ENCODE measurements at places on chromosomes 12 and 14.

GRCh38 chr12:51721282-51721940 is 127.1 kb downstream of the FIGNL2 start:
- peak; percentile 40 for DNase-seq

DNA sequence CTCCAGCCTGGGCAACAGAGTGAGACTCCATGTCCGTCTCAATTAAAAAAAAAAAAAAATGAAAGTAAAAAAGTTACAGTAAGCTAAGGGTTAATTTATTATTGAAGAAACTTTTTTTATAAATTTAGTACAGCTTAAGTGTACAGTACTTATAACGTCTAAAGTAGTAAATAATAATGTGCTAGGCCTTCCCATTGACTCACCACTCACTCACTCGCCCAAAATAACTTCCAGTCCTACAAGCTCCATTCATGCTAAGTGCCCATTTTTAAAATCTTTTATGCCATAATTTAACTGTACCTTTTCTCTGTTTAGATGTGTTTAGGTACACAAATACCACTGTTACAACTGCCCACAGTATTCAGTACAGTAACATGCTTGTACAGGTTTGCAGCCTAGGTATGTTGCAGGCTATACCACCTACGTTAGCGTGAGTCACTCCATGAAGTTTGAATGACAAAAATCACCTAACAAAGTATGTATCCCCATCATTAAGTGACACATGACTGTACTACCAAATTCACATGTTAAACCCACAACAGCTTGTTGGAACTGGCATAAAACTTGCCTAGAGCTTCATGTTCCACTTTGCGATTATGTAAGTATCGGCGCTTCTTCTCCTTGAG is 10.7 kb downstream of the KANSL2 start:
- DNase-seq, result no peak

GRCh38 chr12:91183551-91183950 is 934 bp upstream of the DCN start:
- DNase-seq, result no peak

GRCh38 chr12:38711054-38711453 is 194.3 kb downstream of the CPNE8 start:
- DNase-seq, result peak; percentile 32

GRCh38 chr12:115478505-115478904 is 794.5 kb upstream of the TBX3 start:
- DNase-seq, result no peak

DNA sequence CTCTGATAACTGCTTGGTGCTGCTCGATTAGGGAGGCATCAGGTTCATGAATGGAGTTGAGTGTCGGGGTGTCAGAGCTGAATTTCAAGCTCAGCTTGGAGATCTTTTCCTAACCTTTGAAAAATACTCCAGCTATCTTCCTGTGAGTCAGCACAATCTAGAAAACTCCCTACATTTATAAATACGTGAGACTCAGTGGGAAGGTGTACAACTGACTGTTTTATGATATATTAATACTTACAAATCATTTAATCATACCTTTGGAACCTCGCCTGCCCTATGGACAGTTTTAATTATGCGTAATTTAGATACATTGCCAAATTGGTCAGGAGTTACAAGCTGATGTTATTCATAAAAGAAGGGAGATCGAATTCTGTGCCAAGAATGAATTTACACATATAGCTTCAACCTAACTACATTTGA is 961 bp downstream of the CMAS start:
- no peak for DNase-seq

- DNase-seq, result no peak
These were observed 8.9 kb downstream of the BICD1 start for GRCh38 chr12:32115404-32116104.

- DNase-seq, result peak; percentile 32
These were observed 9.2 kb upstream of the PLEKHD1 start for GRCh38 chr14:69475194-69475818.

- DNase-seq, result no peak
These were observed 1.0 kb upstream of the TESC start for GRCh38 chr12:117100251-117100650.

- DNase-seq, result peak; percentile 94
These were observed 9.2 kb downstream of the PHB2 start for GRCh38 chr12:6961278-6961694.

- no peak for DNase-seq
These were observed 1383.3 kb upstream of the TMEM132C start for GRCh38 chr12:126883697-126884096.

DNA sequence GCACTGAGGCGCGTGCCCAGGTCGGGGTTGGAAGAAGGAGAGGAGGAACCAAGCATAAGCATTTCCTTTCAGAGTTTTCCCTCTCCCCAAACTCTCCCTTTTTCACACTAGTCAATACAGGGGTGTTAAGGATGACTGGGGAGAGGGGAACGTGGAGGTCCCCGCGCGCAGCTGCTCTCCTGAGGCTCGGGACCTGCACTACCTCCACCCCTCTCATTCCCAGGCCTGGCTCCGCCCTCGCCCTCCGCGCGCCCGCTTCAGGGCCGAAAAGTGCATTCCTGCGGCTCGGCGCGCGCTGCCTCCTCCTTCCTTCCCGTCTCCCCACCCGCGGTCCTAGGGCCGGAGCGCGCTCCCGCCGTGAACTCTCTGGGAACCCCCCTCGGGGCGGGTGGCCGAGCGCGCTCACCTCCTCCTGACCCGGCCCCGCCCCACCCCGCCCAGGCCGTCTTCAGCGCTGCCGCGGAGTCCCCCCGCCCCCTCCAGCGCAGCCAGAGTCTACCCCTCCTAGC is 11.3 kb downstream of the RARG start:
- peak; percentile 94 for DNase-seq

GRCh38 chr14:65945327-65945726 is 532.8 kb downstream of the FUT8 start:
- DNase-seq, result no peak

DNA sequence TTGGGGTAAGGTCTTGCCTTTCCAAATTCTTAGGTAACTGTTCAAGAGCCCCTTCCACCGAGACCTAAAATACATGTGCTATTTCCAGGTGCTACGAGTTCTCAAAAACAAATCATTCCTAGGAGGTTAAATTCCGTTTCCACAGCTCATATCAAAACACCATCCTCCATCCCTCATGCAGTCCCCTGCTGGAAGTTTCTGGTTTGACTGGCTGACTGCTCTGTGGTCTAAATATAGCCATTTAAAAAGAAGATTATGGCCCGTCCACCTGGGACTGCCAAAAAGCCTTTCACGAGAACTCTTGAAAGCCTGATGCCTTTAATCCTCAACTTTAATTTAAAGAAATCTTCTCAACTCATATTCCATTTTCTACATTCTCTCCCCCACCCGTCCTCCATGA is 201.5 kb upstream of the MYL2 start:
- DNase-seq, result no peak

- DNase-seq, result no peak
These were observed 4.4 kb downstream of the PSMA6 start for GRCh38 chr14:35296545-35296944.

GRCh38 chr14:83470959-83471695 is 1937.5 kb upstream of the SEL1L start:
- DNase-seq, result no peak

DNA sequence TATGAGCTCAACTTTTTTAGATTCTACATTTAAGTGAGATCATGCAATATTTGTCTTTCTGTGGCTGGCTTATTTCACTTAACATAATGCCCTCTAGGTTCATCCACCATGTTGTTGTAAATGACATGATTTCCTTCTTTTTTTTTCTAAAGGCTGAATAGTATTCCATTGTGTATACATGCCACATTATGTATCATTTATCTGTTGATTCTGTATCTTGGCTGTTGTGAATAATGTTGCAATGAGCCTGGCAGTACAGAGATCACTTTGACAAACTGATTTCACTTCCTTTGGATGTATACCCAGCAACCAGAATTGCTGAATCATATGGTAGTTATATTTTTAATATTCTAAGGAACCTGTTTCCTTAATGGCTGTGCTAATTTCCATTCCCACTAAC is 19.1 kb downstream of the FBXW8 start:
- no peak for DNase-seq

DNA sequence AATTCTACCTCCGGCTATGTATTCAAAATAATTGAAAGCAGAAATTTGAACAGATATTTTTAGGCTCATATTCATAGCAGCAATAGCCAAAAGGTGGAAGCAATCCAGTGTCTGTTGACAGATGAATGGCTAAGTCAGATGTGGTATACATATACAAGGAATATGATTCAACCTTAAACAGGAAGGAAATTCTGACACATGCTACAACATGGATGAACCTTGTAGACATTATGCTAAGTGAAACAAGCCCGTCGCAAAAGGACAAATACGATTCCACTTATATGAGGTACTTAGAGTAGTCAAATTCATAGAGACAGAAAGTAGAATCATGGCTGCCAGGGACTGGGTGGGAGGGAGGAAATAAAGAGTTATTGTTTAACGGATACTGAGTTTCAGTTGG is 331.6 kb downstream of the PCNX1 start:
- no peak for DNase-seq

GRCh38 chr12:128318946-128319345 is 52.0 kb downstream of the TMEM132C start:
- DNase-seq, result no peak

DNA sequence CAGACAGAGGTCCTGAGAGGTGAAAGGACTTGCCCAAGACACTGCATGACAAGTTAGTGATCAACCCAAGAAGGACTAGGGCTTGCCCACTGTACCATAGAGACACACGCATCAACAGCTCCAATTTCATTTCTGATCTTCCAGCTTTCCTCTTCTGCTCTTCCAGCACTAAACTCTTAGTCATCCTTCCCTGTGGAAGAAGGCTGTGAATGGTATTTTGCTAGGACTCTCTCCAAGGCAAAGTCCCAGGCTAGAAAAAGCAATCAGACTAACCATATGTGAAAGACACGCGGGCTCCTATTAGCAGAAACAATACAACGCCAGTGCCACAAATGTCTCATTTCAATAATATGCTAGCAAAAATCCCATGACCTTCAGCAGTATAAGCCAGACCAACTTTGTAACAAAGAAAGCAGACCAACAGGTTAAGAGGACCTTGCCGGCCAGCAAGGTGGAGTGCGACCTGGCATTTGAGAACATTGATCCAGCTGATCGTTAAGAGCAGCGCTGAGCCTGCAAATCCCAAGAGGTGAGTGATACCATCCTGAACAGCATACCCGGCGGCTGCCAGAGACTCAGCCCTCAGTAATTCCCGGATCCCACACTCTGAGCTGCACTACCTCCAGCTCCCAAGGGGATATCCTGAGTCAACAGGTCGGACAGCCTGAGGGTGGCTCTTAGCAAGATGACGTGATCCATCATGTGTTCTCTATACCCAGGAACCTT is 132.5 kb downstream of the FOXN3 start:
- no peak for DNase-seq

DNA sequence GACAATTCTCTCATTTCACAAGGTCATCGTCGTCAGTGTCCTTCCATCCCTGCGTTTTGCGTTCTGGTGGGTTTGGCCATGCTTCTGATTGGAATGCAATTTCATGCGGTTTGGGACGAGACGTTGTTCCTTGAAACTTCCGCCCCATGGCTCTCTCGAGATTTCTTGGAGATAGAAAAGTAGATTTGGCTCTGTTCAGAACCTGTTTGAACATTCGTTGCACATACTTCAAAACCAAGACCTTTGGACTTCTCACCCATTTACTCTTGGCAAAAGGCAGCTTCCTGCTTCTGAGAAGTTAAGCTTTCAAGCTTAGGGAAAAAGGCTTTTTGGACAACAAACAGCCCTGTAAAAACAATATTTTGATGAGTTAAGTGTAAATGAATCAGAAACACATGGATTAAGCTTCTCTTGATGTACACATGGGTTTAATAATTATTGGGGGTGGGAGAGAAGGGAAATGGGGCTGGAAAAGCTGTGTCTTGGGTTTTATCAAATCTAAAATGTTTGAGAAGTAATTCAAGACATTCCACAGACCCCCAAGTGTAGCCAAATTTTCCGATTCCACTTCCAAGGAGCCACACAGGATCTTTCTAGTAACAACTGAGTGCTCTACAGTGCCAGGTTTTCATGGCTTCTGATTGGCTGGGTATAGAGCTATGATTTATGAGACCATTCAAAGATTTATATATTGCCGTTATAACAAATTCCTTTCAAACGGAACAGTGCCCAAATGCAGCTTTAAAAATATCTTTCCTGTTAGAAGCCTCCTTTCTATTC is 467.2 kb downstream of the MED13L start:
- DNase-seq, result no peak

GRCh38 chr12:47868041-47868440 is 36.8 kb downstream of the VDR start:
- DNase-seq, result no peak

DNA sequence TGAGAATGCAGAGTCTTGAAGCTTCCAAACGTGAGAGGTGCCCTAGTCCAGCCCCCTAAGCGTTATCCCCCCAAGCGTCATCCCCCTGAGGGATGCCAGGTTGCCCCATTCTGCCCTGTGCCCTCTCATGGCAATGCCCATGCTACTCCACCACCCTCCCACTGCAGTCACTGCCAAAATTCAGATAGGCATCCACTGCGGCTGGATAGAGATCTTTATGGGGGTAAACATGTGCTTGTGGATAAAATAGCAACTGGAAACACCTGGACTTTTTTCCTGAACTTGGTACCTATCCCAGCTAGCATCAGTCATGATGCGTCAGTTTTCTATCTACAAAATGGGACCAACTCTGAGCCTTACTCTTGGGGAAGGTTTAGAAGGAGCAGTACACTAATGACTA is 92.7 kb upstream of the HOXC13 start:
- no peak for DNase-seq

GRCh38 chr14:100526632-100527031 is 60.6 kb downstream of the BEGAIN start:
- DNase-seq, result no peak

DNA sequence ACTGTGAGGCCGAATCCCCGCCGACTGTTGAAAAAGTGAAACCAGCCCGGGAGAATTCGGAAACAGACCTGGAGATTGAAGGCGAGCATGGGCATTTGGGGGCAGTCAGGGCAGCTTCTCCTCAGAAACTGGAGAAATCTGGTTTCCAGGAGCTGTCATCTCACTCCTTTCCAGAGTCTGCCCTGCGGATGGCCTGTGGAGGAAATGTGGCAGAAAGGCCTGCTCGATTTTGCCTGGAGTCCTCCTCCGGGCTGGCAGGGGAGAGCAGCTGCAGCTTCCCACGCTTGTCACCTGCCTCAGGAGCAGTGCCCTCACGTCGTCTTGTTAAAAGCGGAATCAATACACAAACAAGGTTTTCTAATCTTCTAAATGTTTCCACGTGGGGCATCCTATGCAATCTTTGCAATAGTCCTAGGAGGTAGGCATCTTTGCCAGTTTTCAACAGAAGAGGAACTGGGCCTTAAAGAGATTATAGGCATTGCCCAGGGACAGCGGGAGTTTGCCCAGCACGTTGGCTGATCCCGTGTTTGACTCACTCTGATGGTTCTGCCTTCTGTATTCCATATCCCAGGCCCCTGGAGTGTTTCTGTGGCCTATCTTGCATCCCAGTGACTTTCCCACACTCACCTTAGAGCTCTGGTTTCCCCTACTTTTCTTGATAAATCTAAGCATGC is 2.3 kb downstream of the LRRC74A start:
- no peak for DNase-seq
